ENCODE measurements at places on chromosomes 1 and 21.
A peak's percentile ranks its signal among the peaks of the same experiment; 100 is the strongest.

DNA sequence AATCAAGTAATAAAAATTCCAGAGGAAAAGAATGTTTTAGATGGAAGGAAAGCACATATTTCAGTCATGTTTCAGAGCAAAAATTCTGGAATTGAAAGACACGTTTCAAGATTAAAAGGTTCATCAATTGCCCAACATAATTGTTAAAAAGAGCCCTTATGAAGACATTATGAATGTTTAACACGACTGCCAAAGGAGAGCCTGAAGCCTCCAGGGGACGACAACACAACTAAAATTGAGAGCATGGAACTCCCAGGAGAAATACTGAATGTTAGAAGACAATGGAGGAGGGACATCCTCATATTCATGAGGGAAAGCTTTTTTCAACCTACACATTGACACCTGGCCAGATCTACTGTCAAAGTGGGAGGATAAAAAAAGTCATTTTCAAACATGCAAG, 16.0 kb downstream of the OR2T11 start:
- no peak for DNase-seq

- no peak for DNase-seq
Measured at GRCh38 chr1:86699186-86699585, 5.2 kb upstream of the SH3GLB1 start.

DNA sequence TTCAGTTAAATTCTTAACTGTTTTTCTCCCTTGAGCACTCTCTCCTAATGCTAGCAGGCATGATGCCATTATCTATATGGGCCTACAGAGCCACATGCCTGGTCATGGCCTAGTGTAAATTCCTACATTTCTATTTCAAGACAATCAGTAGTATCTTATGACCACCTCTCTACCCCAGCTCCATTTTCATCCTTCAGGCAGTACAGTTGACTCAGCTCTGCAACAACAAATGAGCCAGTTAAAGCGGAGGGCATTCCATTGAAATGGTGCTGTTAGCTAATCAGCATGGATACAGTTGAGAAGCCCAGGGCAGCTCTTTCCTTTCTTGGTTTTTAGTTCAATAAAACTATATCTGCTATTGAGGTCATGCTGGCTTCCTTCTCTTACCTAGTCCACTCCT, 150.0 kb downstream of the PPP1R12B start:
- DNase-seq: no peak

DNA sequence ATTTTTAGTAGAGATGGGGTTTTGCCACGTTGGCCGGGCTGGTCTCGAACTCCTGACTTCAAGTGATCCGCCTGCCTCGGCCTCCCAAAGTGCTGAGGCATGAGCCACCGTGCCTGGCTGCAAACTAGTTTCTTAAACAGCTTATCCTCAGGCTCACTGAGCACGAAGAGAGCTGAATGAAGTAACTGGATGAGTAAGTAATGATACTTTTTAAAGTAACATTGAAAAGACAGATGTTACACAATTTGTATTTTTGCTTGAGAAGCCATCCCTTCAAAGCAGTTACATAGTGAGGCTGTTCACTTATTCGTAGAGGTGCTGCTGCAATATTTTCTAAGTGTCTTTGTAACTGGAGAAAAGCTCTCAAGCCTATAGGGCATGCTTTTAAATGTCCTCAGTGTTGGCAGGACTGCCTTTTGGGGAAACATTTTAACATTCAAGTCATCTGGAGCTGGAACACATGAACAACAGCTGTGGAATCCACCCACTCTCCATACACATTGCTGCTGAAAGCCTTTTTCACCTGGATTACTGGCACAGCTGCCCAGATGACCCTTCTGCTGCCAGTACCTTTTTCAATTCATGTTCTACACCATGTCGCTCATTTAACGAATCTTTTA, 2.7 kb upstream of the YBX1 start:
- peak; percentile 34 for DNase-seq

- no peak for DNase-seq
Measured at GRCh38 chr1:40310983-40311642, 6.0 kb downstream of the COL9A2 start.

GRCh38 chr1:175579956-175580750, 163.2 kb downstream of the TNR start:
- no peak for DNase-seq

- DNase-seq: peak; percentile 28
Measured at GRCh38 chr1:31505911-31506497, 70.3 kb upstream of the TINAGL1 start.

DNA sequence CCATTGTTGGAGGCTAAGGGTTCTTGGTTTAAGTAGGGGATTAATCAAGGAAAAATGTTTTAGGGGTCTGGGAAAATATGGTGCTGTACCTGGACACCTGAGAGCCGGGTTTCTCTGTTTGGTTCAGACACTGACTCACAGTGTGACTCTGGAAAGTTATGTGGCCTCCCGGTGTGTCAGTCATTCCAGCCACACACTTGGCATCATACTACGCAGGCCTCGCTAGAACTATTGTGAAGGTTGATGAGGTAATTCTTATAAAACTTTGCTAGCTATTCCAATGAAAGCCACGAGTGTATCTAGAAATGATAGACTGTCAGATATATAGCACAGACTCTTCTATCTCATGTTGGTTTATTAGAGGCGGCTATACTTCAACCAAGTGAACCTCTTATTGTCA, 4.8 kb upstream of the CAMSAP2 start:
- DNase-seq: no peak

DNA sequence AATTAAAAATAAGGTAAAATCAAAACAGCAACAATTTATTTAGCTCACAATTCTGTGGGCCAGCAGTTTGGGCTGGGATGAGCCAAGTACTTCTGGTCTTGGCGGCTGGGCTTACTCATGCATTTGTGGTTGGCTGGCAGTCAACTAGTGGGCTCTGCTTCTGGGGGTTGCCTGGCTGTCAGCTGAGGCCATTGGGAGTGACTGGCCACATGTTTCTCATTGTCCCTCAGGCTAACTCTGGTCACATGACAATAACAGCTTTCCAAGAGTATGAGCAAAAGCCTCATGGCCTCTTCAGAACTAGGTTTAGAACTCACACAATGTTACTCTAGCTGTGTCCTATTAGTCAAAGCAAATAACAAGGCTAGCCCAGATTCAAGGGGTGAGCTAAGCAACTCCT, 15.6 kb upstream of the CHIA start:
- DNase-seq: peak; percentile 24

- DNase-seq: no peak
Measured at GRCh38 chr1:41728403-41729202, 190.1 kb downstream of the HIVEP3 start.

DNA sequence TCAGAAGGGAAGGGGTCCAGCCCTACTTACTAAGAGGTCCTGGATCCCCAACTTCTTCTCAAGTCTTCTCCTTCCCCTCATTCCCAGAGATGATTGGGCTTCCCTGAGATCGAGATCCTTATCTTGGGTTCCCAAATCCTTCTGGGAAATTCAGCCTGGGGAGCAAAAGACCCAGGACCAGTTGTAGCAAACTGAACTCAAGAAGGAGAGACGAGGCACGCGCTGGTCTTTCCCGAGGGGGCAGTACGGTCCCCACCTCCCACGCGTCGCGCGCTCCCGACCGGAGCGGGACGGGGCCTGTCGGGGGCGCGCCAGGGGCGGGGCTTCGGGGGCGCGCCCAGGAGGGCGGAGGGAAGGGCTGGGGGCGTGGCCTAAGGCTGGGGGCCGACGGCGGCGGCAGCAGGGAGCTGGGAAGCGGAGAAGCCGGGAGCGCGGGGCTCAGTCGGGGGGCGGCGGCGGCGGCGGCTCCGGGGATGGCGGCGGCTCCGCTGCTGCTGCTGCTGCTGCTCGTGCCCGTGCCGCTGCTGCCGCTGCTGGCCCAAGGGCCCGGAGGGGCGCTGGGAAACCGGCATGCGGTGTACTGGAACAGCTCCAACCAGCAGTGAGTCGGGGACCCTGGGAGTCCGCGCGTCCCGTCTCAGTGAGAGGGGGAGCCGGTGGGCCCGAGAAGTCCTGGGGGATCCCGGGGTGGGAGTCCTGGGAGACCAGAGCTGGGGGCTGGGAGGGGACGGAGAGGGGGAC, at the start of gene EFNA3:
Gene EFNA3, plus strand, starts transcription at position 369 of the 741 bp plus-strand sequence. Its CDS starts 105 bp downstream, at position 474.
- peak; percentile 81 for DNase-seq
